ENCODE measurements at places on chromosomes 6 and 20. TPM values are rescaled to one million over a fixed set of nuclear protein-coding genes. Genes with fewer than 3 reads are reported as not detected.
A peak's percentile ranks its signal among the peaks of the same experiment; 100 is the strongest.

CCM2L gene
- total RNA-seq, result 7.9 TPM

PLAGL2 gene
- total RNA-seq, result 11.5 TPM

CALHM4 gene
- total RNA-seq, result not detected

TINAG gene
- 1.5 TPM for total RNA-seq

PLAGL1 gene
- 17.8 TPM for total RNA-seq

POPDC3 gene
- total RNA-seq, result 22.0 TPM

SPATS1 gene
- 1.9 TPM for total RNA-seq

CYP39A1 gene
- total RNA-seq, result 3.0 TPM

DNA sequence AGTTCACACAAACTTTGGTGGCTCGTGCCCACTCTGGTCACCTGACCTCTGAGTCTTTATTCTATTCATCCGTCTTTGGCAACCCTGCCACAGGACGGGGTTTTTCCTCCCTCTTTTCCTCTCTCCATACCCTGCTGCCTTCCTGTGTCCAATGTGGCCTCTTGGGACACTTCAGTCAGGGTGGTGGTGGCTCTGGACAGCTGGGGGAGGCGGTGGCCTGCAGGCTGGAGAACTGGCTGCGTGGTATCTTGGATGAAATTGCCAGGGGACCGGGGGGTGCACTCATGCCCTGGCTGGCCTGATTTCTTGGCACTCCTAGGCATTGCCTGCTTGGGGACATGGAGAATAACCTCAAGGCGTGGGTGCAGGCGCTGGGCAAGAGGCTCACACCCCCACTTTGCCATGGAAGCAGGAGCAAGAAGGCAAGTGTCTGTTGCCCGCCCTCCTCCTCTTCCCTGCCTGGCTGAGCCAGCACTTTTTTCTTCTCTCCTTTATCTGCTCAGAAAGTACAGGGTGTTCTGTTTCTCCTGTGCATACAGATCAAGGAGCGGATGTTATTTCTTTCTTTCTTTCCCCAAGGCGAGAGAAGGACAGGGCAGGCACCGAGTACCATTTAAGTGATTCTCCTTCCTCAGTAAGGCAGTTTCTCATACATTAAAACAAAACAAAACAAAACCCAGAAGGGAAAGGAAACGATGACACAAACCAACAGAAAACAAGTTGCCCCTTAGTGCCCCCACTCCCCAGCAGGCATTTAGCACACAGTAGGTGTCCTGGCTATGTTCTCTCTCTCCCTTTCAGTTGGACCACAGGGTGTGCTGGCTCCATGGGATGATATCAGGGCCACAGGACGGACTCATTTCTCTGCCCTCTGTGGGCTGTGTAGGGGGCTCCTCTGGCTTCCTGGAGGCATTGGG, 155.5 kb upstream of the RNF24 start:
- DNase-seq, result peak; percentile 54

DNA sequence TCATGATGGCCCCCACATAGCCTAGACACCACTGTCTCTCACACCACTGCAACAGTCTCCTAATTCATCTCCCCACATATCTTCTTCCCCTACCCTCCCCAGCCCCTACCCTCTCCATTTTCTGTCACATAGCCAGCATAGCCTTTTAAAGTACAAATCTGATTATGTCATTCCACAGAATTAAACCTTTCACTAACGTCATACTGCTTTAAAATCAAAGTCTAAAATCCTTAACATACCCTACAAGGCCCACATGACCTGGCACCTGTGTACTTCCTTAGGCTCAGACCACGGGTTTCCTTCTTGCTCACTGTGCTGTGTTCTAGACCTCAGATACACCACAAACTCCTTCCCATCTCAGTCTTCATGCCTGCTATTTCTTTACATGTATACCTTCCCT, 5.9 kb downstream of the OSTM1 start:
- DNase-seq, result no peak

DNA sequence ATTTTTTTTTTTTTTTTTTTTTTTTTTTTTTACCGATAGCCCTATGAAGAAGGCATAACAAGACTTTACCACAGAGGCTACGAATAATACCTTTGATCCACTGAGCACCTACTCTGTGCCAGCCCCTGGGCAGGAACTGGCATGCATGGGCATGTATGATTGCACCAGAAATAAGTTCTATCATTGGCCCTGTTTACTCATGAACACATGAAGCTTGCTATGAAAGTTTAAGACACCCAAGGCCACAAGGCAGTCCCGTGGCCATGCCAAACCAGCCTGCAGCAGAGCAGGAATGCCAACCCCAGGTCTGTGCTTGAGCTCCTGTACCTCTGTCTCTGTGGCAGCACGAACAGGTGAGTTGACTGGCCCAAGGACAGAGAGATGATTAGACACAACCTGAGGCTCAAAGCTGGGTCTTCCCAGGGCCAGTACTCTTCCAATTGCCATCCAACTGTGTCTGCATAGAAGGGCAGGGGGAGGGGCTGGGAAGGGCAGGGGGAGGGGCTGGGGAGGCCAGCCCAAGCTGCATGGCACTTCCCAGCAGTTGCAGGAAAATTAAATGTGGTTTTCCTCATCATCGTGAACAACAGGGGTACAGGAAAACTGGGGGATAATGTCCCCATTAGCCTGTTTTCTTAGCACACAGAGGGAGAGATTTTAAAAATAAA, 63.5 kb downstream of the LRFN2 start:
- DNase-seq, result no peak

DNA sequence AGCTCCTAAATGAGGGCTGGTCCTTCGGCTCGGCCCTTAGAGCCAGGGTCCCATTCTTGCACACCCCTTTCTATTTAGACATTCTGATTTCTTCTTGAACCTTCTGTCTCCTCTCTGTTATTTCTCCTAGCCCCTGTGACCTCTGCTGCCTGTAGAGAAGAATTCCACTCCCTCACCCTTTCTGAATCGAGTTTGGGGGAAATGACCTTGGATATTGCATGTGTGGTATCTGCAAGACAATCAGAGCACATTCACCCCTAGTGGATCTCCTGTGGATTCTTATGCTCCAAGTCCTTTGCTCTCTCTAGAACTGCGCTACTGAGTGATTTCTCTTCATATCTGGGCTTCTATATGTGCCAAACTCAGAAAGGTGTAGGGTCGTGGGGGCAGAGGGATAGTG, 55.0 kb downstream of the SLC35D3 start:
- no peak for DNase-seq

- DNase-seq, result no peak
Measured at GRCh38 chr6:112912416-112913101, 565.4 kb downstream of the RFPL4B start.

GRCh38 chr6:18422136-18422535, 35.0 kb downstream of the RNF144B start:
- no peak for DNase-seq

- DNase-seq, result no peak
Measured at GRCh38 chr6:44507014-44507413, 119.5 kb downstream of the CDC5L start.

- no peak for DNase-seq
Measured at GRCh38 chr6:134870677-134871498, 79.0 kb downstream of the ALDH8A1 start.

- no peak for DNase-seq
Measured at GRCh38 chr6:105397987-105398386, 4.9 kb downstream of the PREP start.

GRCh38 chr20:33053291-33054106, at the start of gene BPIFB3:
TSS of gene BPIFB3 (plus strand) at chr20:33053903. CDS start at chr20:33055436, 1,533 bp downstream.
- DNase-seq, result no peak

DNA sequence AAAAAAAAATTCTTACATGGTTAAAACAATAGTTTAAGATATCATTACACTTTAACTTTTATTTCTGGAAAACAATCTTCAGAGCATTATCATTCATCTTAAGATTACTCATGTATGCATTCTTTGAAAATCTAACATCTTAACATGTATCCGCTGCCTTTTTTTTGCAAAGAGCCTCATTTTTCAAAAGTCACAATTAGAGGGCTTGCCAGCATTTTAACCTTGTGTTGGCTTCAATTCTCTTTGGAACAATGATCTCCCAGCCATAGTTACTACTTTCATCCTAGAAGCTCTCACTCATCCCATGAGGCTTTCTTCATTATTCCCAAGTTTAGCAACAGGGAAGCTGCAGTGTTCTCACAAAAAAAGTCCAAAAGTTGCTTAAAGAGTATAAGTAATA, 330.8 kb downstream of the BCKDHB start:
- DNase-seq, result no peak

DNA sequence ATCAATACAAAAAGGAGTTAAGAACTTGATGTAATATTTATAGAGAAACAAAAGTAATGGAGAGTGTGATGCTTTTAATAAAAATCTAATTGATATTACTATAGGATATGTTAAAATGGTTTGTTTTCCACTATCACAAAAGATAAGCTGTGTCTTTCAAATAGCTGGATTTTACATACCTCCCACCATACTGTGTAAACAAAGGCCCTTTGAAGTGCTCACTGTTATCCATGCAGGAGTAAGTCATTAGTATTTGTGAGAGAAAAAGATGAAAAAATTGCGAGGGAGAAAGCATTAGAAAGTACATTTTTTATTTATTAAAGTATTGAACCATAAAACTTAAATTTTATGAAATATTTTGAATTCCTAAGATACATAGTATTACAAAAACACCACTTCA, 733.0 kb downstream of the GRIK2 start:
- no peak for DNase-seq

GRCh38 chr20:36819659-36820058, 46.1 kb upstream of the DSN1 start:
- no peak for DNase-seq

GRCh38 chr20:38337561-38338140, 8.6 kb upstream of the LBP start:
- DNase-seq, result no peak

DNA sequence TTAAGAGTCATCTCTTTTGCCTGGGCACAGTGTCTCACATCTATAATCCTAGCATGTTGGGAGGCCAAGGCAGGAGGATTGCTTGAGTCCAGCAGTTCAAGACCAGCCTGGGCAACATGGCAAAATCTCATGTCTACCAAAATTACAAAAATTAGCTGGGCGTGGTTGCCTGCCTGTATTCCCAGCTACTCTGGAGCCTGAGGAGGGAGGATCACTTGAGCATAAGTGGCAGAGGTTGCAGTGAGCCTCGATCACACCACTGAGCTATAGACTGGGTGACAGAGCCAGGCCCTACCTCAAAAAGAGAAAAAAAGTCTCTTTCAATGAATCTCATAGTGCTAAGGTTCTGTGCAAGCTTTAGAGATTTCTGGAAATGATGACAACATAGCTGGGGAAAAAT, 1.5 kb downstream of the HLA-DRB1 start:
- no peak for DNase-seq

GRCh38 chr6:118812970-118813369, 81.0 kb upstream of the ASF1A start:
- DNase-seq, result no peak

- no peak for DNase-seq
Measured at GRCh38 chr6:26333476-26334297, 31.3 kb upstream of the BTN3A2 start.

GRCh38 chr6:37903351-37904340, 84.1 kb downstream of the ZFAND3 start:
- DNase-seq, result no peak

GRCh38 chr6:42984924-42985475, 630 bp downstream of the PPP2R5D start:
- no peak for DNase-seq

- DNase-seq, result no peak
Measured at GRCh38 chr20:51804754-51805153, 2.4 kb upstream of the SALL4 start.

DNA sequence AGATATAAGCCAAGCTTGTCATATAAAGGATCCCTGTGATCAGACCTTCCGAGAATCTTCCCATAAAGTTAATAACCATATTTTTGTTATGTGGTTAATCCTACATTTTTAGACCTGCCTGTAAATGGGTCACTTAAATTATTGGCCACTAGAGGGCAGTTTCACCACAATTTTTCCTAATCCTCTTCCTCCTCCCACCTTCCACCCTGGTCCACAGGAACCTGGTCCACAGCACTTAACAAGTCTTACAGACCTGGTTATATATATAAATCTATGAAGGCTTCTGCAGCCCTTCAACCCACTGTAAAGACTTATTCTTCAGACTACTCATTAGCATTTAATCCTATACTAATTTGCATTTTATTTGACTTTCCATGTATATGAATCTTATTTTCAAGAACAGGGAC, 28.3 kb downstream of the MRS2 start:
- no peak for DNase-seq

DNA sequence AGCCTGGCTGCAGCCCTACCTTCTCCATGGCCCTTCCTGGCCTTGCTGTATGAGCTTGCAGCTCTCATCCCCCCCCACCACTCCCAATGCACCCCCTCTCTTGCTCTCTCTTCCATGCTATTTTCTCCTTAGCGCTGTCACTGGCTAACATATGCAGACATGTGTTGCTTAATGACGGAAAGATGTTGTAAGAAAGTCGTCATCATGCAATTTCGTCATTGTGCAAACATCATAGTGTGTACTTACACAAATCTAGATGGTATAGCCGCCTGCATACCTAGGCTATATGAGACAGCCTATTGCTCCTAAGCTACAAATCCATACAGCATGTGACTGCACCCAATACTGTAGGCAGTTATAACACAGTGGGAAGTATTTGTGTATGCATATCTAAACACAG, 27.0 kb downstream of the ANGPT4 start:
- no peak for DNase-seq

- DNase-seq, result no peak
Measured at GRCh38 chr6:84517741-84518530, 246.5 kb downstream of the TBX18 start.

GRCh38 chr6:167706313-167707109, 120.2 kb upstream of the AFDN start:
- no peak for DNase-seq

GRCh38 chr6:166655713-166656229, 28.7 kb upstream of the RPS6KA2 start:
- DNase-seq, result no peak

- no peak for DNase-seq
Measured at GRCh38 chr6:89963391-89963790, 69.1 kb downstream of the GJA10 start.

DNA sequence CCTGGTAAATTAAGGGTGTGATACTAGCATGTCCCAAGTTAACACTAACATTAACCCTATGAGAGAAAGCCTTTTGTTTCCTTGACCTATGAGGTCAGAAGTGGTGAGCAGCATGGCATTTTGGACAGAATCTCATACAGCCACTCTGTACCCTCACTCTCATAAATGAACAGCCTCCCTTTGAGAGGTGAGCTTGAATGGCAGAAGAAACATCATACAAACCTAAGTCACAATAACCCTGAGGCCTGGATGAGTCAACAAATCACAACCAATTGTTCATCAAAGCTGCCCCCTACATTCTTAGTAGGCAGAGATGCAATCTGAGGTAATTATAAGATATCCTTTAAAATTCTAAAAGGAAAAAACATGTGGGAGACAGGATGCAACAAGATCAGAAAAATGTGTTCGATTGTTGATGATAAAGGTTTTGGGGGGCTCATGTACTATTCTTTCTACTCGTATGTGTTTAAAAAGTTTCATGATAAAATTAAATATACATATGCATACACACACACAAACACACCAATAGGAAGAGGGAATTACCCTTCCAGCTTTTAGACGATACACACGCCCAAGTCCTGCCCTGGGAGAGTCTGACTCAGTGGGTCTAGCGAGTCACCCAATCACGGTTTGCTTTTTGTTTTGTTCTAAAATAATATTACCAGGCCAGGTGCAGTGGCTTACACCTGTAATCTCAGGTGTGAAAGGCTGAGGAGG, 117.3 kb downstream of the ARHGAP18 start:
- no peak for DNase-seq
